Camera-type eye (tissue), 1 donor: ENCODE measurements at places on chromosomes 12 and 14. TPM values are rescaled to one million over a fixed set of nuclear protein-coding genes. Genes with fewer than 3 reads are reported as not detected.

CFAP54 gene
- total RNA-seq: 4.7 TPM

HOXC5 gene
- not detected for total RNA-seq

CLEC4C gene
- not detected for total RNA-seq

GALNT9 gene
- total RNA-seq: 10.7 TPM

TTC6 gene
- 0.88 TPM for total RNA-seq

ASPG gene
- 2.4 TPM for total RNA-seq
